ENCODE measurements at places on chromosomes 3 and 15. TPM values are rescaled to one million over a fixed set of nuclear protein-coding genes. Genes with fewer than 3 reads are reported as not detected.

FBXL2 gene
- 7.8 TPM for total RNA-seq

TPRG1 gene
- total RNA-seq = 1.6 TPM

LRRC49 gene
- 10.9 TPM for total RNA-seq

CPN2 gene
- total RNA-seq = not detected

AGBL1 gene
- total RNA-seq = not detected

GOLGA6D gene
- total RNA-seq = 0.13 TPM

LRRC3B gene
- not detected for total RNA-seq

CPNE9 gene
- not detected for total RNA-seq

GOLGA8M gene
- total RNA-seq = not detected

EXD1 gene
- total RNA-seq = not detected
